GF-D8 (cell line): ENCODE measurements at places on chromosomes 4 and X.

GRCh38 chr4:55395529-55396307, at the start of gene TMEM165:
Gene TMEM165 (plus strand): TSS chr4:55395957. CDS start chr4:55396190, 233 bp downstream.
- peak; percentile 68 for DNase-seq

DNA sequence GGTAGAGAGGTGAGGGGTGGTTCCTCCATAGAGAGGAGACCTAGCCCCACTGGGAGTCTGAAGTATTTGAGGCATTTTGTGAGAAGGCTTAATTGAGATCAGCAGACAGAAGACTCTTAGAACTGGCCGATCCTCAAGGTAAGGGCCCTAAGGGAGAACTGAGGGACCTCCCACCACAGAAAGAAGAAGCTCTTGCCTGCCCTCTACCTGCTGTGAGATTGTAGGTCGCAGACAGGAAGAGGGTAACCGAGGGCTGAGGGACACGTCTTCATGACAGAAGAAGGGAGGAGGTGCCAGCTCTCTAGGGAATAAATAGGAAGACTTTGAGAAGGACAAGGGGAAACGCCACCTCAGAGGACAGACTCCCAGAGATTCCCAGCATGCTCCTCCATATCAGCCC, 24.1 kb upstream of the MAGEC1 start:
- DNase-seq: no peak

- DNase-seq: no peak
Measured at GRCh38 chr4:84596826-84597225, 13.9 kb downstream of the CDS1 start.

- no peak for DNase-seq
Measured at GRCh38 chr4:161519611-161520010, 644.2 kb downstream of the FSTL5 start.

DNA sequence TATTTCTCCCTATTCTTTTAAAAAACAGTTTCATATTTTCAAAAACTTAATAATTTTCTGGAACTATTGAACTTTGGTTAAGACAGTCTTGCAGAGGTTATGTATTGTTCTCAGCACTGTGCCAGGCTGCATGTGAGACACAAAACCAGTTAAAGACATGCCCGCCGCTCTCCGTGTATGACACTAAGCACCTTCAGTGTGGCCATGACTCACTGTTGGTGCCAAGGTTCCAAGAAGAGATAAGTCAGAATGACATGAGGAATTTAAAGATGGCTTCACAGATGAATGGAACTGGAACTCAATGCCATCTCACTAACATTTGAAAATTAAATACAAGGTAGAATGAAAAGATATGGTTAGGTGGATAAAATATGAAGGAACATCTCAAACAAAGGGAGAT, 525.5 kb upstream of the ZFP42 start:
- DNase-seq: no peak

DNA sequence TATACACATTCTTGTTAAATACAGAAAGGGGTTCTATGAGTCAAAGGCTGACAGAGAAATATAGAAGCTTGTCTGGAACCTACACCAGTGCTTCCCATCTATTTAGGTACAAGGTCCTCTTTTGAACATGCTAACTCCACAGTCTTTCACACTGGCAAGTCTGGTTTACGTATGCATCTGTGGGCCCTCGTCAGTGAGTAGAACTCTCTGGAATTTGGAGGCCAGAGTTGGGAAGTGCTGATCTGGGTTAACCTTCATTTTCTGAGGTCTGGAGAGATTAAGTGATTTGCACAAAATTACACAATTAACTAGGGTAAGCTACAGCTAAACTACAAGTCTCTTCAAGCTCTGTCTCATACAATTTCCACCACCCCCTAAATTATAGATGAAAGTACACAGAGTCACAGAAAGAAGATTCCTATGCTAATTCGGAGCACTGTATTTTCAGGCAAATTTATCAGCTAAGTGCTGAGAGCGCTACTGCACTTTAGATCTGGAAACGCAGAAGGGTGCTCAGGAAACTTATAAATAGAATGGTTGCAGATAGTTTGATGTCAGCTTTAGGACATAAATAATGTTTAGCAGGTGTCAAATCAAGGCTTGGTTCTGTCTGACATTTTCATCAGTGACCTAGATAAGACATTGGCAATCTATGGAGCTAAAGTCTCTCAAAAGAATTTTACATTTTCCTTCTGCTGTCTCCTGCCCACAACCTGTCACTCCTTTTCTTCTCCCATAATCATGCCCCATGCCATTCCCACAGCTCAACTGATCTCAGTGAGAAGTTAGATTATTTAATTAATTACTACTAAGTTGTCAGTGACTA, 43.0 kb upstream of the PDLIM5 start:
- no peak for DNase-seq

GRCh38 chr4:19844446-19844845, 407.3 kb upstream of the SLIT2 start:
- no peak for DNase-seq

DNA sequence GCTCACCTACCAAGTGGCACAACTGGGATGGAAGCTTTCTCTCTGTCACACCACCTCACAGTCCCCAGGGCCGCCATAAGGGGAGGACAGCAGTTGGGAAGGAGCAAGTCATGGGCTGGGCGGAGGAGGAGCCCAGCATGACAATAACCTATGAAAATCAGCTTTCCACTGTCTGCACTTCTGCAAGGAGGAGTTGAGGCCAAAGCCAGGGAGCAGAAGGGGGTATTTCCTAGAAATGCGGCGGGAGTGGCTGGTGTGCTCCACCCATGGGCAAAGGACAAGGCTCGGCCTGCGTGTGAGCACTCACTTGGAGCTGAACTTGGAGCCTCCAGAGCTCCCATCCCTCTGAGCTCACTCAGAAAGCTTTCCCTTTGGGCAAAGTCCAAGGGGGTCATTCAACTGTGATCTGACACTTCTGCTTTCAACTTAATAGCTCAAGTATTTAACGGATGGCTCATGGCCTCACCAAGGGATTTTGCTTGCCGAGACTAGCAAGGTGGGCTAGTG, 18.5 kb downstream of the APLN start:
- DNase-seq: no peak

DNA sequence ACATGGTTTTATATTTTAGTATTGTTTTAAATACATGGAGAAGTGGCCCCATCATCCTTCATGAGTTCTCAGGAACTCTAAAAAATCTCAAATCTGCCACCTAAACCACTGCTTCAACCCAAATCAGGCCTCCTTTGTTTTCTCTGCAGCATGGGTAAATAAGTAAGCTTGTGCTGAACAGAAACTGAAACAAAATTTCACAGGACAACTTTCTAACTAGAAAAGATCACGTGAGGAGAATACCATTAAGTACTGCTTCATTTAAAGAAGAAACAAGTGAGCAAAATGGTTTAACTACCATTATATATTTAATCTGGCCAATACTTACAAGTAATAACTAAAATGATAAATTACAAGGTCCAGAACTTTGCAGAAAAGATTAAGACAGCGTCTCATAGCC, 2.5 kb downstream of the ARAP2 start:
- no peak for DNase-seq

- DNase-seq: no peak
Measured at GRCh38 chr4:83207497-83208101, 77.0 kb downstream of the COQ2 start.

DNA sequence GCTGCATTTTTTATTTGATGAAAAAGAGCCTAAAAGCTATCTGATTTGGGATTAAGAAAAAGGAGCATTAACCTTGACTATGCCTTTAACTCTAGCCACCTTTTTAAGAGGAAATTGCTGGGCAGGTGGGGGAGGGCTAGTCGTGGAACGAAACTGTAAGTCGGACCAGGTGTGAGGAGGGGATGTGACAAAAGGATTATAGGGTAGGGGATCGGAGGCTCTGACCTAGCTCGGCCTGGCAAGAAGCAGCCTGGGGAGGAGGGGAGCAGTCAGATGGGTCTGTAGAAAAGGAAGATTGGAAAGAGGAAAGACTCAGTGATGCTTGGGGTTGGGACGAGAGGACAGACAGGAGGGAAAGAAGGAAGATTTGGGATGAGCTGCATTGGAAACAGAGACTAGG, 21.1 kb upstream of the SPCS3 start:
- no peak for DNase-seq

DNA sequence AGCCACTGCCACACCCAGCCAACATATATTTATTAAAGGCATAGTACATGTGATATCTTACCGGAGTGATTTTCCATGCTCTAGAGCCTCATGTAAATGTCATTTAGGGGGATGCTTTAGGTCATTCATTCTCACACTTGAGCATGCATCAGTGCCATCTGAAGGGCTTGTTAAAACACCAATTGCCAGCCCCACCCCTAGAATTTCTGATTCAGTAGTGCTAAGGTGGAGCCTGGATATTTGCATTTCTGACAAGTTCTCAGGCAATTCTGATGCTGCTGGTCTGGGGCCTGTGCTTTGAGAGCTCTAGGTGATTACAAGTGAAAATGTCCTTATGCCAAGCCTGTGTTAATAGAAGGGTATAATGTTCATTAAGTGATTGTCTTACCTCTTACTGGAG, 107.7 kb downstream of the PHEX start:
- no peak for DNase-seq

DNA sequence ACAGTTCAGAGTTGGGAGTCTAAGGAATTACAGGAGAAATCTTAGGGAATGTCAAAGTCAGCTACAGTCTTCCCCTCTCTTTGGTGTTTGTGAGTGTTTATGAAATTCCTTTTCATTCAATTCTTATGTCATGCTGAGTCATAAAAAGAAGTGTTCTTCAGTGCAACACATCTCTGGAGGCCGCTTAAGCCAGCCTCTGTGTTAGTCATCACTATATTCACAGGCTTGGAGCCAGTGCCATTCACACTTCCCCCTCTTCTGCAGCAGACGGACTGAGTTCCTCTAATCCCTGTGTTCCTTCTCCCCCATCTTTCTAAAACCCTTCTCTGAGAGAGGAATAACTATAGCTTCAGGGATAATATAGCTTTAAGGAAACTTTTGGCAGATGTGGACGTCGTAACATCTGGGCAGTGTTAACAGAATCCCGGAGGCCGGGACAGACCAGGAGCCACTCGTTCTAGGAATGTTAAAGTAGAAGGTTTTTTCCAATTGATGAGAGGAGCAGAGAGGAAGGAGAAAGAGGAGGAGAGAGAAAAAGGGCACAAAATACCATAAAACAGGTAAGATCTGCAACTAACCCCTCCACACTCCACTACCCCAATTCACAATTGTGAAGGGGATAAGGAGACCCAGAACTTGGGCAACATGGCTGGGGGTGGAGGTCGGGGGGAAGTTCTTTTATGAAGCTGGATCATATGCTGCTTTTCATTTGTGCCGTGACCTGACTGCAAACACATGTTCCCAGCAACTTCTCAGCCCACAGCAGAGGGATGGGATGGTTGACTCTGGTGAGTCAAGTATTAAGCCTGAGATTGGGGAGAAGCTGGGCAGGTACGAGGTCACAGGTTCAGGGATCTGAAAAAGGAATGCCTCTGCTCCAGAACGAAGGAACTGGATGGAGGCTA, at the start of gene SRPX2:
Gene SRPX2, plus strand, starts transcription at position 244 of the 905 bp plus-strand sequence. CDS start 2,124 bp downstream, outside the sequence.
- DNase-seq: no peak

- DNase-seq: no peak
Measured at GRCh38 chrX:19563746-19564145, 48.4 kb upstream of the MAP3K15 start.

- no peak for DNase-seq
Measured at GRCh38 chrX:115330498-115331168, 41.1 kb downstream of the LUZP4 start.

DNA sequence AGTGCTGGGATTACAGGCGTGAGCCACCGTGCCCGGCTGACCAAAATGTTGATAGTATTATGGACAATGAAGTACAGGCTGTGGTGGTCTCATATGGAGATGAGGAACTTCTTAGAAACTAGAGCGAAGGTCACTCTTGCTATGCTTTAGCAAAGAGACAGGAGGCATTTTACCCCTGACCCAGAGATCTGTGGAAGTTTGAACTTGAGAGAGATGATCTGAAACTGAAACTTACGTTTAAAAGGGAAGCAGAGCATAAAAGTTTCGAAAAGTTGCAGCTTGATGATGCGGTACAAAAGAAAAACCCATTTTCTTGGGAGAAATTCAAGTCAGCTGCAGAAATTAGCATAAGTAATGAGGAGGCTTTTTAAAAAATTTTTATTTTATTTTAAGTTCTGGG, 8.5 kb upstream of the CTAG2 start:
- DNase-seq: no peak

DNA sequence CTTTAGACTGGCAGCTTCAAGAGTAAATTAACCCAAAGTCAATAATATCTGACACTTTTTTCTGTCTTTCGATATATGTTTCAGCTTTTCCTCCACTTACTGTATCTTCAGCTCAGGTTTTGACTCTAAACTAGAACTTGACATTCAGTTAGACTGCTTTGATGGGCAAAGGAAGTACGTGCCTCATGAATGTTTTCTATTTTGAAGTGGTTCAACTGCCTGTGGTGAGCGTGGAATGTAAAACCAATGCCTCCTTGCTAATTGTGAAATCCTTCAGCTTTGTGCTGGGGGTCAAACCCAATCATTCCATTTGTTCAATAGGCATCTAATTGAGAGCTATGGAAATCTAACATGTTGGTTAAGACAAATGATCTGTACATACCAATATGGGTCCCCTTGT, 857.0 kb upstream of the HTR2C start:
- DNase-seq: no peak

DNA sequence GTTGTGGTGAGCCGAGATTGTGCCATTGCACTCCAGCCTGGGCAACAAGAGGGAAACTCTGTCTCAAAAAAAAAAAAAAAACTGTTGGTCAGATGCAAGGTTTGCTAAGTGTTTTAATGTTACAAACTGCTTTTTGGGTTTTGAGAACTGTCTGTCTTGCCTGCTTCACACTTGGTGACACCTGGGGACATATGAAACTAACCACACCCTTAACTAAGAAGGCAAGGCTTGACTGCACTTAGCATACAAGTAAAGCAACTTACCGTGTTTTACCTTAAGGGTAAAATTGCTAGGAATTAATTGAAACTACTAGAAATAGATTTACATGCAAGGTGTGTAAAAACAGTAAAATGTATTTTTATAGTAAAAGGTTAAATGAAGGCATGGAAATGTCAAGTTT, 180.4 kb downstream of the OR13H1 start:
- no peak for DNase-seq

DNA sequence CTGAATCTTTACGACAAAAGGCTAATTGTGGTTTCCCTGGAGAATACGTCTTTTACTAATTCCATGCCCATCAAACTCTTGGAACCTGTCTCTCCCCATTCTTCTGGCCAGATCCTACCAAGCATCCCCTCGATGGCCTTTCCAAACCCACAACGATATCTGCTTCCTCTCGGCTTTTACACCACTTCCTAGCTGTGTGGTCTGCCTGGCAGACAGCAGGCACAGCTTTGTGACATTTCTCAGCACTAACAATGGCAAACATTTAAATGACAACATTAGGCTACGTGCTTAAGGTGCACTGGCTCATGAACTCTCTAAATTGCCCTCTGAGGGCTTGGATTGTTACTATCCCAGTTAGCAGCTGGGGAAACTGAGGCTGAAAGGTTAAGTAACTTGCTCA, 141.0 kb downstream of the NSUN7 start:
- no peak for DNase-seq

DNA sequence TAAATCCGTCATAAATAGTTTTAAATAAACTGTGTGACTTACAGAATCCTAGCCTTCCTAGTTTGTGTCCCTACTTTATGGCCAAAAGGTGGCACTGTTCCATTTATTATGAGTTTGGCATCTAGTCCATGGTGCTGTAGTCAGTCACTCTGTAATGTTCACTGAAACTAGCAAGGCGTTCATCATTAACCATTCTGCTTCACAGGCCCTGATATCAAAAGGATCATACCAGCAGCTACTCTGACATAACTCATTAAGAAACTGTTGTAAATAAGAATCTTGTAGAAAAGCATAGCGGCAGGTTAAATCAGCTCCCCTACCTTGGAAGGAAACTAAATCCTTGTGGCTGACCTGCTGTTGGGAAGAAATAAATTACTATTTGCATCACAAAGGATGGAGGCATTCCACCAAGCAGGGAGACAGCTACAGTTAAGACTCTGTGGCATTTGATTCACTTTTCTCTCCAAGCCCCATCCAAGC, 919.6 kb upstream of the DIAPH2 start:
- DNase-seq: no peak
